Femur (tissue), 1 donor: ENCODE measurements at places on chromosomes 13 and 19.
A peak's percentile ranks its signal among the peaks of the same experiment; 100 is the strongest.

- no peak for DNase-seq
Measured at GRCh38 chr19:46216612-46217011, 12.9 kb upstream of the IGFL1 start.

- no peak for DNase-seq
Measured at GRCh38 chr13:90171649-90172048, 1175.8 kb upstream of the MIR17HG start.

- no peak for DNase-seq
Measured at GRCh38 chr19:51421229-51422052, 4.0 kb upstream of the SIGLEC10 start.

DNA sequence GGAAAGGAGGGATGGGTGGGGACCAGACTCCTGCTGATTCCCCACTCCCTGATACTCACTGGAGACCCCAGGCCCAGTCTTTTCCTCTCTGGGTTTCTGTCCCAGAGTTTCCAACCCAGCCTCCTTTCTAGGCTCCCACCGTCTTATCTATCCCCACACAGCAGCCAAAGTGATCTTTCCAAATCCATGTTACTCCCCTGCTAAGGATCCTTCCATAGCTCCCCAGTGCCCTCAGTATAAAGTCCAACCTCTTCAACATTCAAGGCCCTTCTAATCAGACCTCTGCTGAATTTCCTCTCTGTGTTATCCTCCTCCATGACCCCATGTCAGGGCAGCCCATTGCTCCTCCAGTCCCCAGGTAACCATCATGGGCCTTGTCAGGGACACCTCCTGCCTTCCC lies 1.3 kb upstream of the TGFB1 start:
- DNase-seq, result no peak

- peak; percentile 28 for DNase-seq
Measured at GRCh38 chr19:4445963-4446703, 11.5 kb downstream of the UBXN6 start.

GRCh38 chr19:14366529-14366928 lies 14.7 kb upstream of the ADGRE5 start:
- DNase-seq, result peak; percentile 82

- no peak for DNase-seq
Measured at GRCh38 chr13:79445968-79446645, 34.8 kb upstream of the NDFIP2 start.

DNA sequence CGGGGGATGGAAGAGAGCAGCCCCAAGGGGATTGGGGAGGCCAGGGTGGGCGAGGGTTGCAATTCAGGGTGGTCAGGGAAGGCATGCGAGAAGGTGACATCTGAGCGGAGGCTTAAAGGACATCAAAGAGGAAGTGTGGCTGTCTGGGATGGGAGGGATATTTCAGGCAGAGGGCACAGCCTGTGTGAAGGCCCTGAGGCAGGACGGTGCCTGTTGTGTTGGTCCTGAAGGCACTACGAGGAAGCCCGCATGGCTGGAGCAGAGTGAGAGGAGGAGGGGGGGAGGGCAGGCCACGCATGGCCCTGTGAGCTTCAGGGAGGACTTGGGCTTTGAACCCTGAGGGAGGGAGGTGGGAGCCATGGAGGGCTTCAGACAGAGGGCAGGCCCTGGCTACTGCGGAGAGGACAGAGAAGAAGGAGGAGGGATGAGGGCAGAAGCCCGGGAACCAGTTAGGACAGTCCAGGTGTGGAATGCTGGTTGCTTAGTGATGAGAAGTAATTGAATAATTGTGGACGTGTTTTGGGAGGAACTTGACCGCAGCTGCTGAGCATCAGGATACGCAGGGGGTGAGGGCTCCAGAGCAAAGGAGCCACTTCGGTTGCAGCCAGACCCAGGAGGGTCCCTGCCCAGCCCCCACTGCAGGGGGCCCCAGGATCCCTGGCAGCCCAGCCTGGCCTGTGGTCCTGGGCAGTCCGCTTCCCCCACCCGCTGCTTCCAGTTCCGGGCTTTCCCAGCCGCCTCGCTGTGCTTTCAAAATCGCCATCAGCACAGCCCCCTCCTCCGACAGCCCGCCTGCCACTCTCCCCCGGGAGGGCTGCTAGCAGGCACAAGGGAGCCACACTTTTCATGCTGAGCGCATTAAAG lies 6.2 kb downstream of the TLE6 start:
- DNase-seq, result peak; percentile 78

DNA sequence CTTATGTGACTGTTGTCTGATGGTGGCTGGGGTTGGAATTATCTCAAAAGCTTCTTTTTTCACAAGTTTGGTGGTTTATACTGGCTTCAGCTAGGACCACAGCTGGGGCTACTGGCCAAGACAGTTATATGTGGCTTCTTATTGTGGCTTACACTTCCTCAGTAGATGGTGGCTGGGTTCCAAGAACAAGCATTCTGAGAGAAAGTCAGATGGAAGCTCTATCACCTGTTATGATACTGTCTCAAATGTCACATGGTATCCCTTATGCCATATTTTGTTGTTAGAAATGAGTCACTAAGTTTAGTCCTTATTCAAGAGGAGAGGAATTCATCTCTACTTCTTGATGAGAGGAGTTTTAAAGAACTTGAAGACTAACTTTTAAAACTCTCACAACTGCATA lies 41.6 kb downstream of the NDFIP2 start:
- peak; percentile 40 for DNase-seq

DNA sequence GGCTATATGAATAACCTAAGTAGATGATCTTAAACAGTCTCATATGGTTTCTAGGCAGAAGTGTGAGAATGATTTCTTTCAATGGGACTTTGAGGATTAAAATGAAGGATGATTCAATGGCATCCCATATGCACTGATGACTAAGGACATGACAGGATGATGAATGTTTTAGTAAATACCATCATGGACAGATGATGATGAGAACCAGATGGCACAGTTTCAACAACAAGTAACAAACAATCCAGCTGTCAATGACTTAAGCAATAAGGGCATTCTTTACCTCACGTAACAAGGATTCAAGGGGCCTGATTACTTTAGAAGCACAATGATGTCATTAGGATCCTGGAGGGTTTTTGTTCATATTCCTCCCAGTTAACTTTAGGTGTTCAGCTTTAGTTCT lies 2678.4 kb downstream of the PCDH9 start:
- DNase-seq, result no peak

DNA sequence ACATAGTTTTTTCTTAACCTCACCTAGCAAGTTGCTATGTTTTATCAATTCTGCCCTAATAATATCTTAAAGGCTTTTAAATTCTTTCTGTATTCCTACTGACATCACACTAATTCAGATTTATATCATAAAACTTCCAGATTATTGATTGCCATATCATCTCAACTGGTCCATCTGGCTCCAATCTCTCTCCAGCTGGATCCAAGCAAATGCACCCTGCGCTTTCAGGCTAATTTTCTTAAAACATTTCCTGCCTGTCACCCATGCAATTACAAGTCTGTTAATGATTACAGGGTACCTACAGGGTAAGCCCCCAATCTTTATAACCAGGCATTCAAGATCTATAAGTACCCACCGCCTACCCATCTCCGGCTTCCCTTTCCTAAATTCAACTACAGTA lies 95.2 kb downstream of the SERP2 start:
- no peak for DNase-seq

DNA sequence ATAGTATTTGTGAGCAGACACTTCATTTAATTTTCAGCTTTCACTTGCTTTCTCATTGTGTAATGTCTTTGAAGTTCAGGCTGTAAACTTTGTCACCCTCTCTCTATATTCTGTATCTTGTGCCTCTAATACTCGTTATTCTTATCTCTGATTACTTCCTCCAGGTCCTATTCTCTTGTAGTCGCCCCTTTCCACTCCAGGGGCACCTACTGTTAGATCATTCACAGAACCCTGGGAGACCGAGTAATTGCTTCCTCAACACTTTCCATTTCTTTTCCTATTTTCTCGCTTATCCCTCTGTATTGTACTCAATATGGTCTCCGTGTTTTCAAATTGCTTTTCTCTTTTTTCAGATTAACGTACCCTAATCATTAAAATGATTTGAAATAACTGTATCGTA lies 93.9 kb upstream of the TDRD3 start:
- no peak for DNase-seq

DNA sequence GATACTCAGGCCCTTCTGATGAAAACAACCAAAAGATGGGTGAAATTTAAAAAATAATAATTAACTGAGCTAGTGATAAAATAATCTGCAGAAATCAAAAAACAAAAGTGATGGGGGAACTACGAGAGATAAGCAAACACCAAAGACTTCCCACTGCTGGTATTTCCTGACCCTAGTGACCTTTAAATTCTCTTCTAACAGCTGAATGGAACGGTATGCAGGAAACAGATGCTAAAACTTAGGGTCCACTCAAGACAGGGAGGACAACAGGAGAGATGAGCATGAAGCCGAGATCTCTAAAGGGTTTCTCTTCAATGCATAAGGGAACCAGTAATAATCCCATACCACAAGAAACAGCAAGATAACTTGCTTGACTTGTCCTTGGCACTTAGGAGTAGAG lies 50.8 kb downstream of the USP12 start:
- no peak for DNase-seq

DNA sequence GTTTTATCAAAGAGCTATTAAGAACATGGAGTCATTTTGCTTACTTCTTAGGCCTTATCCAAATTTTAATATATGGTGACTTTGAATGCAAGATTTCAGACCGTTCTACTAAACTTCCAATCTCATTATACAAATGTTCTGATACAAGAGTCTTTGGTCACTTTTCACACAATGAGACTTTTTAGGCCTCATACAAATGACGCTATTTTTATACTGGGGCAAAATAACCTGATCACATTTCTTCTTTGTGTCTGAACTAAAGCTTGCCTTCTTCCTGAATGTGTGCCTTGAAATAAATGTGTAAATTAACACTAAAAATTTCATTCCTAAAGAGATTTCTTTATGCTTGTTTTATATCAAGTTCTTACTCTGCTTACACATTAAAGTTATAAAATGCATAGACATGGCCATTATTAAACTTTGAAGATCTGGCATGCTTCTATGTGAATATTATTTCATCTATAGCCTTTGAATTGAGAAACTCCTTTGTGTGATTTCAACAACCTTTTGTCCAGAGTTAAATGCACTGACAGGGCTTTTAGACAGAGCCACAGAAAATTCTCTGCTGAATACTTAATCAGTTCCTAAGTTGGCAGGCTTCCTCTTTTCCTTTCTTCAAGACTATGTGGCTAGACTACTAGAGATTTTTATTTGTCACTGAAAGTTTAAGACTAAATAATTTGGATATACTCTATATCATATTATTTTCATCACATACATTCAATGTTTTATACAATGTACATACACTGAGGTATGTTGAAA lies 86.1 kb downstream of the EDNRB start:
- DNase-seq, result no peak

GRCh38 chr19:41616792-41617621 lies 9.9 kb downstream of the CEACAM4 start:
- DNase-seq, result no peak

DNA sequence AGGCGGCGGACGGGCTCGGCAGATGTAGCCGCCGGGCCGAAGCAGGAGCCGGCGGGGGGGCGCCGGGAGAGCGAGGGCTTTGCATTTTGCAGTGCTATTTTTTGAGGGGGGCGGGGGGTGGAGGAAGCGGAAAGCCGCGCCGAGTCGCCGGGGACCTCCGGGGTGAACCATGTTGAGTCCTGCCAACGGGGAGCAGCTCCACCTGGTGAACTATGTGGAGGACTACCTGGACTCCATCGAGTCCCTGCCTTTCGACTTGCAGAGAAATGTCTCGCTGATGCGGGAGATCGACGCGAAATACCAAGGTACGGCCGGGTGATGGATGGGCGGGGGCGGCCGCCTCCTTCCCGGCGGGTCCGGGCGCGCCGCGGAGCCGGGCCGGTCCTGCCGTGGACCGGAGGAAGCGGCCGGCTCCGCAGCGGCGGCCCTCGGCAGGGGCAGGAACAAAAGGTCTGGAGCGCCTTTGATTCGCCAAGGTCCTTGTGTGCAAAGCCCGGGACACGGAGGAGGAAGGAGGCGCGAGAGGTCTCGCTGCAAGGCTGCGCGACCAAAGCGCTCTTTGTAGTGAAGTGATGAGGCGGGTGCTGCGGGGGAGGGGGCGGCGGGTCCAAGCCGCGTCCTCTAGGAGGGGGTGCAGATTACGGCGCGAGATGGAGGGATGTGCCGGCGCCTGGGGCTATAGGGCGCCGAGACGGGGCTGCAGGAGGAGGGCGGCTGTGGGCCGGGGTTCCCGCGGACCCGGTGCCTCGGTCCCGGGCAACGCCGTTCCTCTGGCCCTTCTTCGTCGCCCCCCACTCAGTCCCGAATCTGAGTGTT lies 689 bp downstream of the ING1 start:
- peak; percentile 71 for DNase-seq
